ENCODE measurements at places on chromosomes 6 and 20.
A peak's percentile ranks its signal among the peaks of the same experiment; 100 is the strongest.

- no peak for DNase-seq
These were observed 34.0 kb upstream of the THBS2 start for GRCh38 chr6:169287675-169288074.

DNA sequence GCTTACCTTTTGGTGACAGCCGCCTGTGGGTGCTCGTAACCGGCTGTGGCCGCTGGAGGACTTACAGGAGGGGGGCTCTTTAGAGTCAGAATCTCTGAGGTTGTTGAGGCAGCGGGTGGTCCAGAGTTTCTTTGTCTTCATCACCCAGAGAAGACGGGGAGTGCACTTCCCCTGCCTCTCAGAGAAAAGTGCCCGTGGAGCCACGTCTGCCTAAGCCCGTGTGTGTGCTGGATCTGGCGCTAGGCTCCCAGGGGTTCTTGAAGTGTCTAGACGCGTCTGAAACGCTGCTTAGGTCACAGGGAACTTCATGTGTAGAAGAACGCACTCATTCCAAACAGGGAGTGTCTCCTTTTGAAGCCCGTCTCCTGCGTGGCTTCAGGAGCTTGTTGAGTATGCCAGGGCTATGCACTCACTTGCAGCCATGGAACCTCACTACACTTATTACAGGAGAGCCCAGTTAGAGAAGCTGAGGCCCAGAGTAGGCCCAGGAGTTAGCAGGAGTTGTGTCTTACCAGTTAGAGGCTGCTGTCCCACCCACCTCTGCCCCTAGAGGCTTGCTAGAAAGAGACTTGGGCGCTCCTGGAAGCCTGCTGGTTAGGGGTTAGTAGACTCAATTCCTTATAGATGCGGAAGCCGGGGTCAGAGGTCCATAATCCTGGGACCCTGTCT, 1.3 kb downstream of the LSM14B start:
- DNase-seq, result no peak

DNA sequence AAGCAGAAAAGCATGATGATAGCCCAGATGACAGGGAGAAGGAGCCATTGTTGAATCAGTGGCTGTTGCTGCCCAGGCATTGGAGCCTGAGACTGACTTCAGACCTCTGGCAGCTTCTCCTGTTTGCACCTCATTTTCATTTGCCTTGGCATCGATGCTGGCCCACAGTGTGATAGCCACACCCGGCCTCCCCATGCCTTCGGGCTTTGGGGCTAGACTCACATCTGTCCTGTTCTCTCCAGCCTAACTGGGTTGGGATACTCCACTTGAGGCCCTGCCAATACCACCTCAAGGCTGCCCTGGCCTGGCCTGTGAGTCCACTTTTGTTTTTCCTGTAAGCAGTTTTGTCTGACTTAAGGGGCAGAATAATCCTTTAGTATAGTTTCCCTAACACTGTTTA, 140.4 kb downstream of the UST start:
- DNase-seq, result no peak

- DNase-seq, result no peak
These were observed 34.7 kb upstream of the SYNCRIP start for GRCh38 chr6:85677234-85677956.

DNA sequence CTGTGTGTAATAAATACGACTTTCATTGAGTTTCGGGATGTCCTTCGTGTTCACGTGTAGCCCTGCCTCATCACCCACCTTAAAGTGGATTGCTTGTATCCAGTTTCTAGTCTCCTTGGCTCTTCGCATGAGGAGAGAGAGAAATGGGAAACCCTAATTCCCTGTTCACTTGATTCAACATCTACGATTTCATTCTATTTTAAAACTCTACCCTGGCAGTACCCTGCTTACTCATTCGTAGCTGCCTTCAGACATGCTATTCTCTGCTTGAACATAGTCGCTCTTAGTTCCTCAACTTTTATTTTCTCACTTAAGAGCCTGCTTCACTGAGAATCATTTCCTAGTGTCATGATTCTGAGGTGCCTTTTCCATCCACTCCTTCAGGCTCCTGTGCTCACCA, 163.6 kb downstream of the EYA4 start:
- no peak for DNase-seq

GRCh38 chr6:17845598-17845997, 138.9 kb upstream of the NUP153 start:
- no peak for DNase-seq

DNA sequence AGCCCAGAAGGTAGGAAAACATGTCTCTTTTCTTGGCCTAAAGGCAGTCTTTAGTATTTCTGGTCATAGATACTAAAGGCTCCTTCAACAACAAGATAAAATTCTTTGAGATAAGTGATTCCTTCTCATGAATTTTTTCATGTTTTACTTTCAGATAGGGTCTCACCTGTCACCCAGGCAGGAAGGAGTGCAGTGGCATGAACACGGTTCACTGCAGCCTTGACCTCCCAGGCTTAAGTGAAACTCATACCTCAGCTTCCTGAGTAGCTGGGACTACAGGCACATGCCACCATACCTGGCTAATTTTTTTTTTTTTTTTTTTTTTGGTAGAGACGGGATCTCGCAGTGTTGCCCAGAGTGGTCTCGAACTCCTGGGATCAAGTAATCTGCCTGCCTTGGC, 9.1 kb downstream of the PNLDC1 start:
- no peak for DNase-seq

- no peak for DNase-seq
These were observed 25.2 kb downstream of the TRAM2 start for GRCh38 chr6:52551483-52552277.

DNA sequence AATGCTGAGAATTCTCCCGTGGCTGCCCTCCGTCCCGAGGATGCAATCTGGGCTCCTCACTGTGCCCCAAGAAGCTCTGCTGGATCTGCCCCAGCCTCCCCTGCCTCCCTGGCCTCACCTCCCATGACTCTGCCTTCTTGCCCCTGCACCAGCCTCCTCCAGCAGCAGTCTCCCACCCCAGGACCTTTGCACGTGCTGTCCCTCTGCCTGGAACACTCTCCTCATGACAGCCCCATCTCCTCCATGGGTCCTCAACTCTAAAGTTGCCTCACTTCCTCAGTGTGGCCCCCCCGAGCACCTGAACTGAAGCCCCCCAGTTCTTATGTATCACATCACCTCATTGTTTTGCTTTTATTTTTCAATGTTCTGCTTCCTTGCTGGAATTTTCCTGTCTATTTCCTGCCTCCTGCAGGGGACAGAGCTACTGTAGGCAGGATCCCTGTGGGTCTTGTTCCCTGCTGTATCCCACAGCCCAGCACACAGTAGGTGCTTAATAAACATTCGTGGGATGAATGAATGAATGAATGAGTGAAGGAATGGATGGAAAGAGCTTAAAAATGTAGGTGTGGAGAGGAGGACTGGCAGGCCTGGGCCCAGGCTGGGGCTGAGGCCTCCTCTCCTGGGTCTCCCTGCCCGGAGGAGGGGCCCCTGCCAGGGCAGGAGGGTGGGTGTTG, 42.2 kb downstream of the CEBPB start:
- no peak for DNase-seq

DNA sequence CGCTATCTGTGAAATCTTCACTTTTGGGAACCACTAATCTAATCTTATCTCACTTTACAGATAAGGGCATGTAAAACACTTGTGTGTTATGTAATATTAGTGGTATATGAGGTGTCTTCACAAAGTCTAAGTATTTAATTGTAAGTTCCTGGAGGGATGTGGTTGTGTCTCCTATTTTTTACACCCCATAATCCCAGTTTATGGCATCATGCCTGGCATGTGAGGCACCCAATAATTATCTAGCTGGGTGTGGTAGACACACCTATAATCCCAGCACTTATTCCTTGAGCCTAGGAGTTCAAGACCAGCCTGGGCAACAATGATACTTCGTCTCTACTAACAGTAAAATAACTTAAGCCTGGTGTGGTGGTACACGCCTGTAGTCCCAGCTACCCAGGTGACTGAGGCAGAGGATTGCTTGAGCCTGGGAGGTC, 16.5 kb upstream of the TBCC start:
- DNase-seq, result no peak

GRCh38 chr6:163764565-163764964, 350.0 kb downstream of the QKI start:
- no peak for DNase-seq

- no peak for DNase-seq
These were observed 4.3 kb downstream of the TGM6 start for GRCh38 chr20:2385026-2385425.

DNA sequence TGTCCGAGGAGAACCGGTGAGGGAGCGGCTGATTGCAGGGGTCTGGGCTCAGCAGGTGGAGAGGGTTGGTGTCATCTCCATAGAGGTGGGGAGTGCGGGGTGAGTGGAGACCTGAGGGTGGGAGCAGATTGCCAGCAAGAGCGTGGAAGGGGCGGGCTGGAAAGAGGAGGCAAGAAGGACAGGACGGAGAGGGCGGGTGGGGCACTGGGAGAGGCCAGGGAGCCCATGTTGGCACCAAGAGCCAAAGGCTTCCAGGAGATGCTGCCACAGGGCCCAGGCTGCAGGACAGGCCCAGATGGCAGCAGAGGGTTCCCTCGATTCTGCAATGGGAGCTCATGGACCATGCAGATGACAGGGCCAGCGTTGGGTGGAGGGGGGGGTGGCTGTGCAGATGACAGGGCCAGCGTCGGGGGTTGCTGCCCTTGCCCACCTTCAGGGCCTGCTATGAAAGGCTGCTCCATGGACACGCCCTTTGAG, 105.4 kb downstream of the TMEM242 start:
- DNase-seq, result no peak

DNA sequence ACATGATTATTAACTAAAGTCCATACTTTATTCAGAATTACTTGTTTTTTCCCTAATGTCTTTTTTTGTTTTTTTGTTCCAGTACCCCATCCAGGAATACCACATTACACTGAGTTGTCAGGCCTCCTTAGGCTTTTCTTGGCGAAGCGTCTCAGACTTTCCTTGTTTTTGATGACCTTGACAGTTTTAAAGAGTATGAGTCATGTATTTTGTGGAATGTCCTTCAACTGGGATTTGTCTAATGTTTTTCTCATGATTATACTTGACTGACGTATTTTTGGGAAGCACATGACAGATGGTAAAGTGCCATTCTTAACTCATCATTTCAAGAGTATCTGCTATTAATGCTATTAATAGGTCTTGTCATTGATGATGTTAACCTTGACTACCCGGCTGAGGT, 23.6 kb downstream of the ENPP1 start:
- DNase-seq, result no peak

- DNase-seq, result no peak
These were observed 20.8 kb upstream of the ZNF451 start for GRCh38 chr6:57069228-57069627.

- no peak for DNase-seq
These were observed 1.4 kb downstream of the CUTA start for GRCh38 chr6:33416386-33417127.

GRCh38 chr6:37182736-37183590, 13.0 kb downstream of the PIM1 start:
- DNase-seq, result peak; percentile 71

DNA sequence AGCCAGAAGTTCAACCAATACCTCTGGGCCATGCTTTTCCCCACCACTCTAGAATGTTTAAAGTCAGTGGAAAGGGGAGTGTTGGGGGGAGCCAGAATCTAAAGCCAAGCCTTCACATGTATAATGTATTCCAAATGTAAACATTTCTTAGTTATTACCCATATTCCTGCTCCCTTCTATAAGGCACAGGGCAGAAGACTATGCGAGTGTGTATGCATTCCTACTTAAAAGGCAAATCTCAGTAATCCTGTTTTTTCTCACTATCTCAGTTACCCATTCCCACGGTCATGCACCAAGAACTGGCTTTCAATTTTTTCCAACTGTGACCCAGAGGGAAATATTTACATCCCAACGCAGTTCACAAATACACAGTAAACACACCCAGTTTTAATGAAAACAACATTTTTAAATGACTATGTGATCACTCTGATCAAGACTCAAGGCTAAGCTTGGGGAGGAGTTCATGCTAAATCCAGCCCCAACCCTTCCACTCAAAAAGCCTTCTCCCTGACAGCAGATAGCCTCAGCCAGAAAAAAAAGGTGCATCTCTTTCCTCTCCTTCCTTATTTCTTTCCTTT, 57.5 kb downstream of the EPB41L2 start:
- no peak for DNase-seq

GRCh38 chr20:33108661-33109060, 29.2 kb downstream of the BPIFB4 start:
- DNase-seq, result no peak

DNA sequence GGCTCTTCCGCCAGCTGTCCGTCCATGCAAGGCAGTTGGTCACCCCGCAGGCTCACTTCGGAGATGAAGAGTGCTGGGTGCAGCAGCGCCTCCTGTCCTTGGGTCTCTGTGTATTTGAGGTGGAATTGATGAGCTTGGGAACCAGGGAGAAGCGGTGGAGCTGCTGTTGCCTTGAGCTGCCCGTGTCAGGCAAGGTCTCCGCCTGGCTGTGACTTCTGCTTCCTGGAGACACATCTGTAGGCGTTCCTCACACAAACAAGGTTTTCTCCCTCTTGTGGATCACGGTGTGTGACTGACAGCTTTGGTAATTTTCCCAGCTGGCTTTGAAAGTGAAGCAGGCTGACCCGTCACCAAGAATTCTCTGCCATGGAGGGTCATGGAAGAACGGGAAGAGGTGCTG, 2.5 kb upstream of the SLC17A9 start:
- no peak for DNase-seq

DNA sequence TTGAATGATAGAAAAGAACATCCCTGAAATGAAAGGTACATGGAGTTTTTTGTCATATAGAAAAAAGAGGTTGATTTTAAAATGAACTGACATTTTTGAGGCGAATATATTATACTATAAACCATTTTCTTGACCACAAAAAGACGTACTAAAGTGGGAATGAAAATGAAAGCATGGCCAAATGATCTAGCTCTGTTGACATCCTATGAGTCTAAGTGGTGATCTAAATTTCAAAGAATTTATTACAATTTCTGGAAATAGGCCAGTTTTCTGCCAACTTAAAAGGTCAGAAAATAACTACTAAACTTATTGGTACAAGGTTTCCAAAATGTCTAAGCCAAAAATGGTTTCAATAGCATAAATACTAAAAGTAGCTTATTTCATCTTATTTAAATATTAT, 536.8 kb downstream of the EYS start:
- DNase-seq, result no peak

- DNase-seq, result no peak
These were observed 9.4 kb downstream of the SALL4 start for GRCh38 chr20:51792960-51793359.

DNA sequence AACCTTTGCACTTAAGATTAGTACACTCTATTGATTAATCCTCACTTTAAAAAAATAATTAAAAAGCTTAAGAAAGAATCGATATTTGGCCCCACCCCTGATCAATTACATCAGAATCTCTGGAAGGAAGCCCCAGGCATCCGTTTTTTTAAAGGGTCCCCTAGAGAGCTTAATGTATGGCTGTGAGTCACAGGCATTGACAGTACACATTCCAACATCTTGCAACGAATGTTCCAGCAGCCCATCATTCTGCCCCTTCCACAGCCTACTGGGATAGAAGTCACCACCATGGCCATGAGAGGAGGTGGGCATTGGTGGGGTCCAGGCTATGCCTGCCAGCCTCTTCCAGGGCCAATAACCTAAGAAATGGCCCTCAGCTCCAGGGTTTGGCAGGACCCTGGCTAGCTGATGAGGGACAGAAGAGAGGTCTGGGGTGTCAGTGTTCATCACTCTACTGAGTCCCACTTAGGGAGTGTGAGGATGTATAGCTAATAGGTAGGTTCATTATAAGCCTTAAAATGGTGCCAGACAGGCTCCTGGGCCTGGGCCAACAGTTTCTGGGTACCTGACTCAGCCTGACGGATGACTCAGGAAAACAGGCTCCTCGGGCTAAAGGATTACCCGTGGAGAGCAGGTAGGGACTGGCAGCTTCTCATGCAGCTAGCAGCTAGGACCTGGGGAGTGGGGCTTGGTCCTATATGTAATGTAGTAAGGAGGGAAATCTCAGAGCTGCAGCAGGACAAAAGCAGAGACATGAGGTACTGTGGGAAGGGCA, 40.4 kb downstream of the MDGA1 start:
- no peak for DNase-seq

- DNase-seq, result no peak
These were observed 106.8 kb upstream of the PREP start for GRCh38 chr6:105509506-105510331.

Data from activated T-helper 1 cell treated with anti-CD3 and anti-CD28 coated beads, Interleukin-12 subunit alpha, Interleukin-12 subunit beta, Interleukin-2, Interleukin-4 antibody, amounts not matched to agents 30 ng/mL and 10 ng/mL and 1 ng/mL, durations not matched to agents 14 hours and 24 hours and 36 hours (primary cell).